ENCODE measurements at places on chromosomes 5 and 9.
A peak's percentile ranks its signal among the peaks of the same experiment; 100 is the strongest.

- no peak for DNase-seq
These were observed 8.3 kb downstream of the HSD17B3 start for GRCh38 chr9:96293498-96294158.

GRCh38 chr9:117368684-117369230, 46.1 kb downstream of the ASTN2 start:
- no peak for DNase-seq

- DNase-seq = no peak
These were observed 158.1 kb downstream of the C9orf152 start for GRCh38 chr9:110049699-110050450.

GRCh38 chr5:61184708-61185107, 22.4 kb upstream of the SMIM15 start:
- DNase-seq = no peak

GRCh38 chr5:133589286-133589685, 23.1 kb downstream of the FSTL4 start:
- no peak for DNase-seq

GRCh38 chr5:31640573-31640972, 1.6 kb downstream of the PDZD2 start:
- no peak for DNase-seq

DNA sequence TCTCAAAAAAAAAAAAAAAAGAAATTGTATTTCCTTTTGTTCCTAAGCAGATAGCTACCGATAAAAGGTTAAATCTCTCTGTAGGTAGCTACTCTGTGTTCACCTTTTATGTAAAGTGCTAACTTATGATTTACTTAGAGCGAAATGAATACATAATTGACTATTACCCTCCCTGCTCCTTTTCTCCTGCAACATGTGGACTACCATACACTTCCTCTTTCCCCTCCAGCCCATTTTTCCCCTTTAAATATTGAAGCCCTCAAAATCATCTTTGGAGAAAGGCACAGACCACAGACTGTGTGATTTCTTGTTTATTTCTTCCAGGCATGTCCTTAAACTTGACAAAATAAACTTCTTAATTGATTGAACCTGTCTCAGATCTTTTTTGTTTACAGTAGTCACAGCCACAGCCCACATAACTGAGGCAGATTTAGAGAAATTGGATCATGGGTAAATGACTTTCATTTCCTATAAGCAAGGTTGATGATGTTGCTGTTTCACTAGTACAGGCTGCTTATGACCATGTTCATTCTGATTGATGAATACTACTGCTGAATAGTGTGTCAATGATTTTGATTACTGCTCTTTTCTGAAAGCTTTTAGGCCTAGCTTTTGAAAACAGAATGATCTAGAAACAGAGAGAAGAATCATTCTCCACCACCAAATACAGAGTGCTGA, 59.2 kb downstream of the PHAX start:
- no peak for DNase-seq

GRCh38 chr5:119072496-119072895, 1.6 kb downstream of the DMXL1 start:
- DNase-seq = no peak

DNA sequence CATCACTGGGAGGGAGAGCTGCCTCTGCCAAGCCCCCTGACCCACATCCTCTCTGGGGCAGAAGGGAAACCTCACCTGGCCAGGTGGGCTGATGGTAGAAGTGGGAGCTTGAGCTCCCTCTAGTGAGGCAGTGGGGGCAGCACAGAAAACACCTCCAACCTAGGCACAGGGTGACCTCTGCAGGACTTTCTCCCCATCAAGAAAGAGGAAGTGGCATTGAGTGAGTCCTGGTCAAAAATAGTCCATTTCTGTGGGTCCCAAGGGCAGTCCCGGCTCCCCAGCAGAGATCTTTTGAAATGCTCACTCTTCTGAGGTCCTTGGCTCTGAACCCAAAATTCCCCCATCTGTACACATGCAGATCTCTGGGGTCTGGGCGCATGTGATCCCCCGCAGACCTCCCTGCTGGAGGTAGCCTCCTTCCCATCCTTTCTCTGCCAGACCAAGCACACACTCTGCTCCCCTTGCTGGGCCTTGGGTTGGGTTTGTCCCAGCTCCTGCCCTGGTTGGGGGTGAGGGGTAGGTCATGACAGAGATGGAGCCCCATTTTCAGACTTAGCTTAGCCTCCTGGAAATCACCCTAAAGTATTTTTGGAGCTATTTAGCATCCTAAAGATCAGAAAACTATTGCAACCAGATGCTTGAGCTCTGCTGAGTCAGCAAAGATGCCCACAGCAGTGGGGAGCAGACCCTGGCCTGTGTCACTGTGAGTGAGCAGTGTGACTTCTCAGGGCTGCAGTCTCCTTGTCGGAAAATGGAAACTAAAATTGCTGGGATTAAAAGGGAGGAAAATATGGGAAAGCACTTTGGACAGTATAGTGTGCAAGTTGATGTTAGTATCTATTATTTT, 41.6 kb upstream of the LCP2 start:
- peak; percentile 57 for DNase-seq

DNA sequence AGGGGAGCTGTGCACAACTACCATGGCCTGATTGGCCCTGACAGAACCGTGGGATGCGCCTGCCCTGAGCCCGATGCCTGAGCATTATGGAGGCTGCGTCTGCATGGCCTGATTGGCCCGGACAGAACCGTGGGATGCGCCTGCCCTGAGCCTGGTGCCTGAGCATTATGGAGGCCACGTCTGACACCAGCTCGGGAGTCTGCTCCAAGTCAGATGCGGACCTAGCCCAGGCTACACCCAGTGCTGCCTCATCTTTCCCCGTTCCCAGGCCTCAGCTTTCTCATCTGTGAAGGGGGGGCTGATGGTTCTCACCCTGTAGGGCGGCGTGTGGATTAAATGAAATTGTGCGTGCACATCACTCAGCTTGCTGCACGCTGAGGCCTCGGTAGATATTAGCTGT, 7.3 kb downstream of the CEP72 start:
- DNase-seq = no peak

GRCh38 chr5:43631182-43631910, 28.4 kb downstream of the NNT start:
- DNase-seq = no peak

DNA sequence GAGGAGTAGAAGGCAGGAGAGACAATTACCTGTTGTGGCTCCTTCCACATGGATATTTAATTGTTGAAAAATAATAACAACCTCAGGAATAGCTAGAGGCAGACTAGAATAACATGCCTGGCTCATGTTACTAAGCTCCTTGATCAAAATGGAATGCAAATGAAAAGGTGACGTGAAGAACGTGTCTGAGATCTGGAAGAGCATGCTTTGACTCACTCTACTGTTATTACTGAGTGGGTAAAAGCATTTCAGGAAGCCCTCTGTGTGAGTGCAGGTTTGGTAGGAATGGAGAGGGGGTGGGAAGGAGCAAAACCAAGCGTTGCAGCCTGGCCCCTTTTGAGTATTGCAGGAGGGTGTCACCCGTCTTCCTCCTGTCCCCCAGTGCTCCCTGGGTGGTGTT, 84.8 kb downstream of the EQTN start:
- no peak for DNase-seq

GRCh38 chr5:175471628-175472027, 6.7 kb upstream of the SFXN1 start:
- no peak for DNase-seq

DNA sequence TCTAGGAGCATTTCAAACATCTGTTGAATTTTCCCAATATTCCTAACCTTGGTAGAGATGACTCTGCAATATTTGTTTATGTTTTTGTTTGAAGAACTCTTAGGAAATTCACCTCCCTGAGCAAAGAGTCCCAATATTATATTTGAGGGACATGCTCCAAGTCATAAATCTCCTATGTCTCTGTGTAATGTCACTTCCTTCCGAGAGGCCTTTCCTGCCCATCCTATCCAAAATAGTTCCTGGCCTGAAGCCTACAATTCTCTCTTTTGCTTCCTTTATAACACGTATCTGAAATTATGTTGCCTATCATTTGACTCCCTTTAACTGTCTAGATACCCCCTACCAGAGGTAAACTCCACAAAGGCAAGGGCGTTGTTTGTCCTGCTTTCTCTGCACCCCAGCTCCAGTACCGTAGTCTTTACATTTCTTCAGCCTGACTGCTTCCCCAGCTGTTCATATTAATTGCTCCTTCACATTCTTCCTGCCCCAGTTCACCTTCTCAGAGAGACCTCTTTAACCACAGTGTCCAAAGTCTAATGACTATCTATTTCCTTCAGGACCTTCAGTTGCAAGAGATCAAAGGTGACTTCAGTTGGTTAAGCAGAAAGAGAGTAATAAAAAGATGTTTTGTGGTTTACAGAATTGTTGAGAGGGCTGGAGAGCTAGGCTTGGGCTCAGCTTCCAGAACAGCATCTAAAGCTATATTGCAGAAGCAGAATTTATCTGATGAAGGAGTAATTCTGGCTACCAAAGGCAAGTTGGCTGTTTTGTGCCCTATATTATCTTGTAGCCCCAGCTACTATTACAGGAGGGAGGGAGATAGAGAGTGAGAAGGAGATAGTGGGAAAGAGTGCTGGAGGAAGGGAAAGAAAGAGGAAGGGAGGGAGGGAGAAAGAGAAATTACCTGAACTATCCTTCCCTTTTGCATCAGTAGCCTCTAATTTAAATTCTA, 109.3 kb upstream of the TMEM161B start:
- DNase-seq = no peak

- DNase-seq = no peak
These were observed 879 bp upstream of the UBQLN1 start for GRCh38 chr9:83708515-83709158.

DNA sequence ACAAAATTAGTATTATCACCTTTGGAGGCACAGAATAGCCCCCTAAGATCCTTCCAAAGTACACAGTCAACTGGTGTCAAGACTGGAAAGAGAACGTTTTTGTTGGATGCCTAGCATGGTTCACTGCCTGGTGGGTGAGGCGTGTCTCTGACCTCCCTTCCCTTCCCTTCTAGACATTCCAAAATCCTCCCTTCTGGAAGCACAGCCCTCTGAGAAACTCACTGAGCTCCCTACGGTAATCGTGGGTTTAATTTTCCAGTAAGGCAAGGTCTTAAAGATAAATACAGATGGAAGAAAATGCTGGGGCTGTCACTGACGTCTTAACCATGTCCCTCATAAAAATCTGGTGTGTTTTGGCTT, 138.8 kb downstream of the LIFR start:
- no peak for DNase-seq

- DNase-seq = no peak
These were observed 1397.5 kb upstream of the CDH6 start for GRCh38 chr5:29796013-29796412.

GRCh38 chr9:15293804-15294316, 13.2 kb downstream of the TTC39B start:
- DNase-seq = no peak

- no peak for DNase-seq
These were observed 3.6 kb upstream of the MACIR start for GRCh38 chr5:103254921-103255320.

DNA sequence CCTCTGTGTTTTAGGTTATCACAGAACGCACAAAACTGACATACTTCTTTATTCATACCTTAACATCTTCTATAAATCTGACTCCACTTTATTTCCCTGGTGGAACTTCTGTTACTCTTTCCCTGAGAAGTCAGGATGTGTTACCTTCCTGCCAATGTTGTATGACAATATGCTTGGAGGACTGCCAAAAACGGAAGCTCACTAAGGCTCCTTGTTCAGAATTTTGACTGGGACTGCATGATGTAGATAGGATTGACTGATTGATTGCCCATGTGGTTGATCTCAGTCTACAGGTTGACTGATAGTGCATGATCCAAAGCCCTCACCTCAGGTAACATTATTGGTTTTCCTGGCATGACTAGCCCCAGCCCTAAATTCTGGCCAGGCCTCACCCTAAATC, 319.4 kb downstream of the TLR4 start:
- DNase-seq = no peak

GRCh38 chr9:131620764-131621520, 75.6 kb downstream of the PRRT1B start:
- DNase-seq = no peak

DNA sequence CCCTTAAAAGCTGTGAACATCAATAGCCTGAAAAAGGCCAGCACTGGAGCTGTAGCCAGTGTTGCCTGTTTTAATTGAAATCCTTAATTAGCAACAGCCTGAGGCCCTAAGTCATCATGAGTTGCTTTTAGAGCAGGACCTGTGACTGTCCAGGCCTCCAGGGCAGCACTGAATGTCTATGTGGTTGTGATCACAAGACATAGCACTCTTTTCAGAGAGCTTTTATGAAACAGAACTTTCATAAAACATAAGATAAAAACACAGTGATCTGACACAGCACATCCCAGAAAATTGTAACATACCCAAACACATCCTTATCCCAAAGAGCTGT, 85.5 kb upstream of the MYO10 start:
- no peak for DNase-seq

Measured in stimulated activated CD4-positive, alpha-beta T cell treated with anti-CD3 and anti-CD28 coated beads, TNF-alpha, amount 100 ng/mL, for 1 hour (primary cell).